ENCODE measurements at places on chromosomes 16 and 17.

DNA sequence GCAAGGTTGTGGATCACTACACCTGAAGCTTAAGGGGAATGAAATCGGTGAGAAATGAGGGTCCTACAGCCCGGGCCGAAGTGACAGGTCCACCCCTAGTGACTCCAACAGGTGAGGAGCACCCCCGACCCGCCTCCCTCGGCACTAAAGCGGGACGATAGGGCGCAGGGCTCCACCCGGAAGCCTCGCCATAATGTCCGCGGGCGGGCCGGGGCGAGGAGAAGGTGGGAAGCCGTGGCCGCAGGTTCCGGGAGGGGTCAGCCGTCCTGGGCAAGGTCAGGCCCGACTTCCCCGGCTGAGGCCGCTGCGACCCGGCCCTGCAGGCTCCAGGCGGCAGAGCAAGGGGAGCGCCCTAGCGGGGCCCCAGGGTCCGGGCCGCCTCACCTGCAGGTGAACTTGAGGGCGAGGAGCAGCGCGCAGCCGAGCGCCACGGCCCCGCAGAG, 543 bp downstream of the TXNDC11 start:
- DNase-seq = peak; percentile 44

- no peak for DNase-seq
These were observed 9.4 kb downstream of the TOX3 start for GRCh38 chr16:52537516-52537915.

DNA sequence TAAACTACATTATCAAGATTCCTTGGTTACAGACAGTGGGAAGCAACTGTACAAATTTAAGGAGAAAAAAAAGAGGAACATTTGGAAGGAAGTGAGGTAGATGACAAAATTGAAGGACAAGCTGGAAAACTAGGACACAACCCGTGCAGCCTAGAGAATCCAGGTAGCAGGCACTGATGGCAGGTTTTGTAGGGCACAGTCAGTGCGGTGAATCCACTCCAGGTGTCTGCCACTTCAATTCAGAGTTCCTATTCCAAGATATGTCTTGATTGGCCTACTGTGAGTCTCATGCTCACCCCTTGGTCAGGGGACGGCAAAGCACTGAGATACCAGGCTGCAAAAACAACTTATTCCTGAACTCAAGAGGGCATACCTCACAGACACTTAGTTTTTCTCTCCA, 37.8 kb downstream of the TNRC6C start:
- no peak for DNase-seq

- DNase-seq = no peak
These were observed 15.7 kb downstream of the HYDIN start for GRCh38 chr16:71214746-71215381.

DNA sequence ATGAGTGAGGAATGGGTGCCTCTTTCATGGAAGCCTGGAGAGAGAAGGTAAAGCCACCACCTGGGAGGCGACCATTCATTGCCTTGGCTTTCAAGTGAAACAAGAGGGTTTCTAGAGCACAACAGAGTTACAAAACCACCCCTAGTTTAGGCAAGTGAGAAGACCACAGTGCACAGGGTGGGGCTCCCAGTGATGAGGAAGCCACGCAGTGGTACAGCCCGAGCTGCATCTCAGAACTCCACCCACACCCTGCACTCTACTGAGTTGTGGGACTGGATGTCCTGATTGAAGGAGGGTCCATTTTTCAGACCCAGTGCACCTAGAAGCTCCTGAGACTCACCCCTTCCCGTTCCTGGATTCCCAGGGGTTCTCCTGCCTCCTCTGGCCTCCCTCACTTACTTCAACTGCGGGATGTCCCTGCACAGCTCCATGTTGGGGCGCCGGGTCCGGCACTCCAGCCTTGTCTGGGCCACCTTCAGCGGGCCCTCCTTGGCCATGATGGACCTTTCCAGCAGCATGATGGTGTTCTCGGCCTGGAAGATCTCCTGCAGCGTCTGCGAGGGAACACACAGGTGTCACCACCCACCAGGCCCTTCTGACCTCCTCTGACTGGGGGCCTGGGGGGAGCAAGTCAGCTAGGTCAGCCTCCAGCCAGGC, 55.1 kb upstream of the EMP2 start:
- no peak for DNase-seq

- no peak for DNase-seq
These were observed 37.8 kb downstream of the PAFAH1B1 start for GRCh38 chr17:2631211-2631610.

DNA sequence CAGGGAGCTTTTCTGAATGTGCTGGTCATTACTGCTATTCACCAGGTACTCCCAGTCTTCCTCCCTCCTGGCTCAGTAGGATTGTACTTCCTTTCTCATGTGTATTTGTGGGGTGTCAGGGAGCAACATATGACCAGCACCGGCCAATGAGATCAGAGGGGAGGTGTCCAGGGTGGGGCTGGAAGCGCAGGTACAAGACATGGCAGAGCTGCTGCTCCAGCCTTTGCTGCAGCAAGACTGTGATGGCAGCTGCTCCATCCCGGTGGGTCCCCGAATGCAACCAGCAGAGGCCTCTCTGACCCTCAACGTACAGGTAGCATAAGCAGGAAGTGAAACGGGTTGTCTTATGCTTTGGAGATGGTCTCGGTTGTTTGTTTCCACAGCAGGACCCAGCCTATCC, 53.8 kb upstream of the CACNG5 start:
- no peak for DNase-seq

GRCh38 chr16:73047221-73047535, 750 bp downstream of the ZFHX3 start:
- no peak for DNase-seq

DNA sequence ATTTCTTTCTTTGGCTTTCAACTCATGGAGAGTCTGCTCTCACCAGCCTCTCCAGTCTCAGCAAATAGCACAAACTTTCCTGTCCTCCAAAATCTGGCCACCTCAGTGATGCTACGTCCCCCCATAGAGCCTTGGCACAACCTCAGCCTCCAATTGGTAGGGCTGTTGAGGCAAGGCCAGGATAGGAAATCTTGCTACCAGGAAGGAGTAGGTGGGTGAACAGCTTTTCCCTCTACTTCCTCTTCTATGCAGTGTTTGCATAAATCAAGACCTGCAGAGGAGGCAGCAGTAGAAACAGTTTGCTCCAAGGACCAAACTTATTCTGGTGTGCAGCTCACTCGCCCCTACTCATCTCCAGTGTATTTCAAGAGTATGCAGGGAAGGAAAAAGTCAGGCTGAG, 701 bp upstream of the DPEP2 start:
- DNase-seq = no peak

Measured in stimulated activated CD4-positive, alpha-beta T cell treated with anti-CD3 and anti-CD28 coated beads, Interleukin-4, amount 100 ng/mL, for 1 hour (primary cell).